NCI-H1105 (cell line): ENCODE measurements at places on chromosomes 6 and 20.

DNA sequence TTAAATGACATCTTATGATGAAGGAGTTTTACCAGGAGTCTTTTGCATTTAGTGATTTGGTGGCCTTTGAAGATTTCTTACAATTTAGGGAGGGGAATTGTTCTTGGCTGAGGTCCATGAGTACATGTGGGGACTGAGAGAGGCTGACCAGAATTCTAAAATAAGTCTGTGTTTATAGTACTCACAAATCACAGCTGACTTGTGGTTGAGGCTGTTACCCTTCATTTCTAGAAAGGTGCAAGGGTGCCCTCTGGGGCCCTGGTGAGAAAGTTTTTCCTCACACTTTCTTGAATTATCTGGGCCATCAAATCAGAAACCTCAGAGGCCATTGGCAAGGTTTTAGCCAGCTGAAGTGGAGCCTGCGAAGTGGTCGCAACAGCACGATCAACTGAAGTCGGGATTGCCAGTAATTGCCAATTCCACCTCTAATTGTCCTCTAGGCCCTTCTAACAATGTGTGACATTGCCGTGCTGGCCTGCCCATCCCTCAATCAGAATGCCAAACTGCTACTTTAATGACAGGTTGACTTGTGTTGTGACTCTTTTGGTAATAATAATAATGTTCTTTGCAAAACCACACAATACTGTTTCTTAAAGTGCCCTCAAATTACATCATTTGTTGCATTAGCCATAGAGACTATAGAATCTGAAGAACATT lies 221.6 kb downstream of the OGFRL1 start:
- peak; percentile 42 for DNase-seq

GRCh38 chr6:25981568-25982263 lies 19.1 kb downstream of the TRIM38 start:
- no peak for DNase-seq

- no peak for DNase-seq
These were observed 8.9 kb downstream of the CAPN11 start for GRCh38 chr6:44167567-44167966.

DNA sequence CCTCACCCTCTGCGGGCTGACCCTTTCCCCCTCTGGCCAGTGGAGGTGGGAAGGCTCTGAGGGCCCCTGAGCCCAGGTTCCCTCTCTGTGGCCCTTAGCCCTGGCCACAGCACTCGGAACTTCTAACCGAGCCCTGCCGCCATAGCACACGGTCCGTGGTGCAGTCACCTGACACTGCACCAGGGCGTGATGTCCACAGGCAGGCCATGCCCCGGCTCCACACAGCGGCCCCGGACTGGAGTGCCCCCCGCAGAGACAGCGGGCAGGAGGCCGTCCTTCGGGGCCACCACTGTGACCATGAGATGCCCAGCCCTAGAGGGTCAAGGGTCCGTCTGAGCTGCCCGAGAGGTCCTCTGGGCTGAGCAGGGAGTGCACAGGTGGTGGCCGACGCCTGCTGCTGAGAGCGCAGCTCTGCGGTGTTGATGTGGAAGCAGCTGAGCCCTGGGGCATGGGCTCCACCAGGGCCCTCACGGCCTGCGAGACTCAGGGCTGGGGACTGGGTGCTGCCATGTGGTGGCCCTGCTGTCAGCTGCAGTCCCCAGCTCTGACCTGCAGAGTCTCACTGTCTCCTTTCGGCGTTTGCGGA lies 11.2 kb upstream of the BHLHE23 start:
- DNase-seq, result no peak

GRCh38 chr6:100946711-100947110 lies 65.6 kb upstream of the ASCC3 start:
- no peak for DNase-seq

DNA sequence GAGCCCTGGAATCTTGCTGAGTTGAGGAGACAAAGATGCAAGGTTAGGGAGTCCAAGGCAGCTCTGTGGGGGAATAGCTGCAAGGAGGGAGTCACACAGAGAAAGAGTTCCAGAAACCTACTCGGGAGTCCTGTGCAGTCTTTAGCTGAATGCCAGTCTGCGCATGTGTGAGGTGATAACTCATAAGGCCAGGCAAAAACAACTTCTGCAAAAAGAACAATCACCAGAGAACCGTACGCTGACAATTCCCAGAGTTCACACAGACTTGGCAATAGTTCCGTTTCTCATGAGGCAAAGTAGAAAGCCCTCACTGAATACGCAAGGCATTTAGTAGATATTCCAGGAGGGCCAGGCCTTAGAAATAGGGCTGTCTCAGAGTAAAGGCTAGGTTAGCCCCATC lies 135.2 kb upstream of the TAB2 start:
- DNase-seq, result no peak

GRCh38 chr6:113365191-113365590 lies 492.0 kb upstream of the MARCKS start:
- no peak for DNase-seq

- no peak for DNase-seq
These were observed 162.1 kb downstream of the JARID2 start for GRCh38 chr6:15408008-15408407.

DNA sequence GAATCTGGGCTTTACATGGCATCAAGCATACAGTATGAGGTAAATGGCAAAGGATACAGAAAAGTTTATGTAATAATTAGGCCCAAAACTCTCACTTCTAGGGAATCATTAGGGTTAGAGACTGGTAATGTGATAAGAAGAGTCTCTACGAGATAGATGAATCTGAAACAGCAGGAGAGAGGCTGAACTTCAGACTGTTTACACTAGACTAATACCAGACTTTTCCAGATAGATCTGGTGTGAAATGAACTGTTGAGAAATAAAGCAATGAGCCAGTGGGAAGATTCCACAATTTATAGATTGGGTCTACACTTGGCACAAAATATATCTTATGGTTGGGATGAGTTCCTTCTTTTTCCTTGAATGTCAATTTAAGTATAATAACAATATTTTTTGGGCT lies 134.3 kb downstream of the MAN1A1 start:
- no peak for DNase-seq

DNA sequence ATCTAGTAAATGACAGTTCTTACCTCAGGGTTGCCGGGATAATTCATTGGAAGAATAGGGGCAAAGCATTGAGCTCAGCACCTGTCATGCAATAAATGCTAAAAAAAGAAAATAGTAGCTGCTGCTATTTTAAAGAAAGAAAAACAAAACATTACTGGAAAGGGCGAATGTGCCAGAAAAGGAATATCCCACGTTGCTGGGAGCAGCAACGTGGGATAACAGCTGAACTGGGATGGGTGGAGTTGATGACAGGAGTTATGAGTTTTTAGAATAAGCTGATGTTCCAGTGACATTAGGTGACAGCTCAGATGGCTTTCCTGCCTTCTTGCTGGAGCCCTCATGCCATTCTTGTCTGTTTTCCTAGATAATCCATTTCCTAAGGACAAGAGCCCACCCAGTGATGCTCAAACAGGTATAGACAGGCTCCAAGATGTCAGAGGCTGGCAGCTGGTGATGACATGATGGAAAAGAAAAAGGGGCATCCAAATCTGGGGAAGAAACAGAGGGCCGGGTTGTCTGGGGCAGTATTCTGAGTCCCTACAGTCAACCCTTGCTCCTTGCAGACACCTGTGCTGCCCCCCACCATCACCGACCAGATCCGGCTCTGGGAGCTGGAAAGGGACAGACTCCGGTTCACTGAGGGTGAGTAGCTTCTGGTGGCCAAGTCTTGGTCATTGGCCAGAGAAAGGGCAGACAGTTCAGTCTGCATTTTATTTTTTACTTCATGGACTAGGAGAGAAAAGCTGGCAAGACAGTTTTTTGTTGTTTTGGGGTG lies 1.1 kb upstream of the VARS2 start:
- DNase-seq, result no peak

DNA sequence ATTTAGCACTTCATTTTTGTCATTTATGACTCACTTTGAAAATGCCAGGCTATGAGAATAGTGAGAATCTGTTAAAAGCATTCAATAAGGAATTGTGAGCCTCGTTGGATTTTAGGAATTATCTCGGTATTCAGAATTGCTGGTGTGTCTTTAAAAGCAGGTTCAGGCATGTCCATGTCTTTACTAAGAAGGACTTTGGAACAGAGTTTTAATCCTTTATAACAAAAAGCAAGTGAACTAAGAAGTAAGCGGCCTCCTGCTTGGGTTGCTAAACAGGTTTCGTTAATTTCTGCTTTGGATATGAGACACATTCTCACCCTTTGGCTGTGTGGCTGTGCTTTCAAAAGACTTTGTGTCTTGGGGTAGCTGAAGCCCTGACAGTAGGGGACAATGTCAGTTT lies 74.9 kb downstream of the IGF2R start:
- no peak for DNase-seq
